HAP-1 (cell line): ENCODE measurements at places on chromosomes 3 and 15.

DNA sequence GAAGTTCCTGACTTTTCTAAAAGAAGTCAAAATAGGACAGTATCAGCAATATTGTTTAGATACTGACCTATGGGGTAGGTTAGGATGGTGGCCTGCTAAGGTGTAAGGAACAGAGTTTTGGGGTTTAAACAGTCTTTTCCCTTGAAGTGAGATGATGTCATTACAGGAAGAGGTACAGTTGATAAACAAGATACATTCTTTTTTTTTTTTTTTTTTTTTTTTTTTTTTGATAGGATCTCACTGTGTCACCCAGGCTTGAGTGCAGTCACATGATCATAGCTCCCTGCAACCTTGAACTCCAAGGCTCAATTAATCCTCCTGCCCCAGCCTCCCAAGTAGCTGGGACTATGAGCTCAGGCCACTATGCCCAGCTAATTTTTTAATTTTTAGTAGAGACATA is 33.3 kb downstream of the SLC25A36 start:
- DNase-seq, result no peak

DNA sequence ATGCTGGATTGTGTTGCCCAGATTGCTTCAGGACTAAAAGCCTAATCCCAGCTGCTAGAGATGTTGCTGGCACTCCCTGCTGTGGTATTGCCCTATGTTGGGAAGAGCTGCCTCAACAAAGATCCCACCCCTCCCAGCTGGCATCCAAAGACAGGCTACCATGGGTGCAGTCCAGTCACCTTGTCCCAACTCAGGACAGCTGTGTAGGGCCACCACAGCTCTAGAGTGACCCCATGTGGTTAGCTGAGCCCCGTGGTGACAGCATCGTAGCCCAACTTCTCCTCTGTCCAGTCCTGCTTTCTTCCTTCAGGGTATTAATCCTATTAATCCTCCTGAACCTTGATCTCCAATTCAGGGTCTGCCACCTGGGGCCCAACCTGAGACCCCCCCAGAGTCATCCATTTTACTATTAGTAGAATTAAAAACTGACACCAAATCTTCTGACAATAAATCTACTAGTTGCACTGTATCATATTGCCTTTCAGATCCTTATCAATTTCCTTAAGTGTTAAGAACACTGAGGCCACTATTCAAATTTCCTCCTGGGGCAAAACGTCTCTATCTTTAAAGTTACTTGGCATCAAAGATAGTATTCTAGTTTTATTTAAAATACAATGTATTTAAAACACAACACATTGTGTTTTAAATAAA is 83.5 kb downstream of the AQP9 start:
- peak; percentile 52 for DNase-seq

DNA sequence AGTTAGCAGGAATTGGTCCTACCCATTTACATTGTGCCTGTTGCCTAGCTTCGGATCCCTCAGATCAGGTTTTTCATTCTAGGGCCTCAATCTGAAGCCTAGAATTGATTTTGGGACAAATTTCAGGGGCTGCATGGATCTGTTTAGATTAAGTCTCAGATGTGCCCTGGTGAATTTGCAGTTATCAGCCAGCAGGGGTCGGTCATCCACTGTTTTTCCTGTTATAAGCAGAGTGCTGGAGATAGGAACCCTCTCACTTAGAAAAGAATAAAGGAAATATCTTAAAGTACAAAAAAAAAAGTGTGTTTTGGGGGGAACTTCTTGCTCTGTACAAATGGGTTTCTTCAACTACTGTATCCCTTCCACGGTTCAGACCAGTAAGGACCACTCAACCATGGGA is 212.5 kb downstream of the BCHE start:
- peak; percentile 10 for DNase-seq

GRCh38 chr3:175200391-175201095 is 341.4 kb downstream of the NAALADL2 start:
- no peak for DNase-seq

DNA sequence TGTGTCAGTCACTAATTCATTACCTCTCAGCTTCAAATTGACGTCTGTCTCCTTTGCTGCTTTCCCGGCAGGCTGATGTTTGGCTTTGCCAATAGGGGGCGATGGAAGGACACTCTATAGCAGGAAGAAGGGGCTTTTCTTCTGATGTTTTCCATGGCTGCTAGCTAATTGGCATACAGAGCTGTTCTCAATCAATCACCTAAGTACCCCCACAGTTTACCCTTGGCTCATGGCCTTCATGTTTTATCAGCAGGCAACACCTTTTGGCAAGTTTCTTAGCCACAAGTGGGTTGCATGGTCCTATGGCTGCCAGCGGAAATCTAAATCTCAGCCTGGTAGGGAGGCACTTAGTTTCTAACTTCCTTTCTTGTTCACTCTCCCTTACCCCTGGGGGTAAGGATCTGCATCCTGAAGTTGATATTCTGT is 45.0 kb downstream of the ESYT3 start:
- DNase-seq, result peak; percentile 39

GRCh38 chr3:48928679-48929078 is 10.0 kb downstream of the ARIH2 start:
- DNase-seq, result no peak

GRCh38 chr3:140586311-140586710 is 91.6 kb upstream of the TRIM42 start:
- no peak for DNase-seq

DNA sequence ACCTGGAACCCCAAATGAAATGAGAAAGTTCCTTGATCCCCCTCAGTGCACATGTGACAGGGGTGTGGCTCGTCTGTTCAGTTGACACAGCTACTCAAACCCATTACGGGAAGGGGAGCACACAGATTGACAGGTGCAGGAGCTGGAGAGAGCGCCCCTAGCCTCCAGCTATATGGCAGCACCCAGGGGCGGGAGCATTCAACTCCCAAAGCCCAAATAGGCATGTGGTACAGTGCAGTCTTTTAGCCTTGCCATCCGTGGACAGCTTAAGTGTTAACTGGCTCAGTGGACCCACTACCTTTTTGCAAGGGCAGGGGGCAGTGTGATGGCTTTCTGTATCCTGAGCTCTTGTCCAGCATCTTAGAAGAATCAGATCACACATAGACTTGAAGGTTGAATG is 1374.2 kb upstream of the ALCAM start:
- DNase-seq, result no peak

DNA sequence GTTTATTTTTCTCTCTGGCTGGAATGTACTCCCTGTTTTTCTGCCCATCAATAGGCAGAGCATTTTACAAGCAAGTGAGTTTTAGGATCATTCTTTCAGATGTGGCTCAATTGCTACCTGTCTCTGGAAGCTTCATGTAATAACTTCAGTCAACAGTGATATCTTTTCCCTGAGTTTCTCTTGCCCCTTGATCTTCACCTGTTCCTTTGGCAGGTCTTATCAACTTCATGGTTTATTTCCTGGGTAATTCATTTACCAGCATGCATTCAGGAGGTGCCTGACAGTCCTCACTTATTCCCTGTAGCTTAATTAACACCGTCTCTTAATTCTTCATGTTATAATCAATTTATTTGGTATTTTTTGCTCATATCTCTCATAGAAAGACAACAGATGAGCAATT is 184.8 kb upstream of the CTDSPL start:
- no peak for DNase-seq

- DNase-seq, result no peak
Measured at GRCh38 chr15:62119227-62119864, 45.7 kb downstream of the C2CD4B start.

DNA sequence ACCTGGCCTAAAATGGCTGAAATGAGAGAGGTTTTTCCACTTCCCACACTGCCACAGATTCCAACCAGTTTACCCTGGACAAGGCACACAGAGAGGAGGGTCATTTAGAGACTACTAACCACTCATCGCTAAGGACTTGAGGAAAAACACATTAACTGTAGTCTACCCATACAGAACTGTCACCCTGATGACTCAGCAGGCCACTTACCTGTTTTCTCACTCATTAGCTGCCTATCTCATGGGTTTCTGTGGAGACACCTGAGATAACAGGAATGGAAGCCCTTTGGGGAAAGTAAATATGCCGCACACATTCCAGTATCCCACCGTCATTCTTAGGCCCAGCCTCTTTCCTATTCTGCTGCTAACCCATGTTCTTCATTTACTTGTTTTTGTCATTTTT is 50.0 kb downstream of the ABCC5 start:
- no peak for DNase-seq

GRCh38 chr3:146380046-146380445 is 89.3 kb downstream of the PLSCR2 start:
- DNase-seq, result no peak

DNA sequence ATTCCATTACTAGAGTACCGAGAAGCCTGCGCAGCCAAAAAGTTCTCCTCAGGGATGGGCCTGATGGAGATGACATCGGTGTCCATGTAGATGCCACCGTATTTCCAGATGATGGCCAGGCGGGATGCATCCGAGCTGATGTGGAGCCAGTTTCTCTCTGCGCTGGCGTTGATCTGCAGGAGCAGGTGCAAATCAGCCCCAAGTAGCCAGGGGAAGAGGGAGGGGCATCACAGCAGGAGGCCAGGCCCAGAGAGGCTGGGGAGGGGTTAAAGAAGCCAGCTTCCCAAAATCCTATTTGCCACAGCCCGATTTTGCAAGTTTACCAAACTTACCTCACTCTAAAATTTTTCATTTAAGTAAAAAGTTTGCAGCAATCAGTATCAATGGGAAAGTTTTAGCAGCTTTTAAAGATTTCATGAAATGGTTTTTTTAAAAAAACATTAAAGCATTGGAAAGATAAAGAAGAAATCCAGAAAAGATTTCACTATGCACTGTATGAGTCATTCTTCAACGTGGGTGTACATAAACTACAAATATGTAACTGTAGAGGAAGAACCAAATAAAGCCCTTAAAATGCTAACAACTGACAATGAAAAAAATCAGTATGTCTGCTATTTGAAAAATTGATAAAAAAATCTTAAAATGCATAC is 7.4 kb downstream of the A4GNT start:
- DNase-seq, result no peak

GRCh38 chr15:97652041-97652440 is 308.5 kb upstream of the ARRDC4 start:
- DNase-seq, result no peak
